Amniotic stem cell (primary cell): ENCODE measurements at places on chromosomes 5 and 9.

DNA sequence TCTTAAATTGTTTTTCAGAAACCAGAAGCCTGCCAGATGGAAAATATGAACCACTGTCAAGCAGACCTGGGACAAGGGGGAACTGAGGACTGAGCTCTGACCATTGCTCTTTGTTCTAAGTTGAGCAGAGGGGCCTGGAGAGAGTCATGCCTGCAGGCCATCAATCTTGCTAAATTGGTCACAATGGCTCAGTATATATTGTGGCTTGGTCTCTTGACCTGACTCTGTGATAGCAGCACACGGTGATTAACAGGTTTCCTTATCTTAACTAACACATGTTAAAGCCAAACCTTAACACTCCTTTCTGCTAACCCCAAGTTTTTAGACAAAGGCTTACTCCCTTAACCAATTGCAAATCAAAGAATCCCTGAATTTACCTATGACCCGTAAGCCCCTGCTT, 1281.2 kb upstream of the NUDT12 start:
- DNase-seq, result no peak

DNA sequence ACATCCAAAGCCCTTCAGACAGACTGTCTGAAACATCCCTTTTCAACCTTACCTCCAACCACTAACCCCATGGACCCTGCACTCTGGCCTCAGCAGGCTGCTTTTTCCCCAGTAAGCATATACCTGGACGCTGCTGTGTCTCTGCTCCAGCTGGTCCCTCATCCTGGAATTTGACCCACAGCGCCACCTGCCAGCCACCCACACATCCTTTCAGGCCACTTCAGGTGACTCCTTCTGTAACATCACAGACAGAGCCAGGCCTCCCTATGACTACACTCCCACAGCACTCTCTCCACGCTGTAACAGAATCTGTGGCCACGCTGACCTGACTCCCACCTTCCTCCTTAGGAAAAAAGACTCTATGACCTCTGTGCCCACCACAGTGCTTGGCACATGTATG, 3.4 kb downstream of the MGAT1 start:
- no peak for DNase-seq

GRCh38 chr9:76887003-76887821, 18.7 kb downstream of the PRUNE2 start:
- no peak for DNase-seq

DNA sequence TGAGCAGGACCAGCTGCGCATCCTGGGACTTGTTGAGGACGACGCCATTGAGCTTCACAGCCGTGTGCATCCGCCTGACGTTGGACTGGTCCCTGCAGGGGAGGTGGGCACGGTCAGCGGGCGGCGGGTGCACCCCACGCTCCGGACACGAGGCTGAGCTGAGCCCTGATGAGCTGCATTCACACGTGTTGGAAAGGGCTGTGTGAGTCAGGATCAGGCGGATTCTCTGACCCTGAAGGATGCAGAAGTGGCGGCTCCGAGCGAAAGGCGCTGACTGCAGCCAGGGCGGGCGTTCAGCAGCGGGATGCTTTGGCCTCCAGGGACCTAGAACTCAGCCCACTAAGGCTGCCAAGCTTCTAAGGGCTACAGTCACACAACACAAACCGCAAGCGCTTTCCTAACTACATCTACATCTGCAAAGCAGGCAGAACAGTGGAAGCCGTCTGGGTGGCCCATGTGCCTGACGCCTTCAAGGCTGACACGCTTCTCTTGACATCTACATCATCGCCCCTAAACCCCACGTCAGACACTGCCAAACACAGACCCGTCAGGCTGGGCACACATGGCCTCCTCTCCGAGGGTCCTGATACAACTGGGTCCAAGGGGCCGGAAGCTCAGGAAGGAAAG, 44.9 kb downstream of the NKD2 start:
- no peak for DNase-seq

- no peak for DNase-seq
Measured at GRCh38 chr9:2015581-2016407, 647 bp downstream of the SMARCA2 start.

DNA sequence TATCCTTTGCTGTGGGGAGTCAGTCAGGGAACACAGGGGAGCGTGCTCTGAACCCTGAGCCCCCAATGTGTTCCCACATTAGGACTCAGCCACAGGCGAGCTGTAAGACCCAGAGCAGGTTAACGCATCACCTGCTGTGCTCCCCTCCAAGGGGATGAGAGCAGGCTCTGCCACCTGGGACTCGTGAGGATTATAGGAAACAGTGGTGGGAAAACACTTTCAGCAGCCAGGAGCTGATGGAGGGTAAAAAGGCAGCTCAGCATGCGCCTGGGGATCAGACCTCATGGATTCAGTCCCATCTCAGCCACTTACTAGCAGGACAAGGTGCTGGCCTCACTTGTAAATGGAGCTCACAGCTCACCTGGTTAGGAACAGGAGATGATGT, 9.2 kb downstream of the JADE2 start:
- no peak for DNase-seq

GRCh38 chr9:137089232-137089947, 2.6 kb downstream of the MAN1B1 start:
- DNase-seq, result no peak

DNA sequence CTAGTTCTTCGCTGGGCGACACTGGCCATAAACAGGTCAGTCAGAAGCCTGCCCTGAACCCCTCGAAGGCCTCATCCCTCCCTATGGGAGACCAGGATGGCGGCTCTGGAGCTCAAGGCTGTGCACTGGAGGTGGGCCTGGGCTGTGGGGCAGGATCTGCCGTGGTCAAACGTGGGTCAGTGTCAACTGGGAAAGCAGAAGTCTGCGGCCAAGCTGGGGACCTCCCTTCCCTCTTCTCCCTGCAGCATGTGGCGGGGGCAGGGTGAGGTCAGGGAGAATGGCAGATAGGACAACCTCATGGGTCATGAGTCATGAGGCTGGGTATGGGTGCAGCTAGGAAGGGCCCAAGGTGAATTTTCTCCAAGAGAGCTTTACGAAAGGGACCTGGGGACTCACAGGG, 132.9 kb downstream of the RXRA start:
- DNase-seq, result no peak
